Germinal center (tissue), 1 donor: ENCODE measurements at places on chromosomes 12 and 14.

GRCh38 chr14:64296561-64296960, 2.4 kb upstream of the ESR2 start:
- no peak for DNase-seq

DNA sequence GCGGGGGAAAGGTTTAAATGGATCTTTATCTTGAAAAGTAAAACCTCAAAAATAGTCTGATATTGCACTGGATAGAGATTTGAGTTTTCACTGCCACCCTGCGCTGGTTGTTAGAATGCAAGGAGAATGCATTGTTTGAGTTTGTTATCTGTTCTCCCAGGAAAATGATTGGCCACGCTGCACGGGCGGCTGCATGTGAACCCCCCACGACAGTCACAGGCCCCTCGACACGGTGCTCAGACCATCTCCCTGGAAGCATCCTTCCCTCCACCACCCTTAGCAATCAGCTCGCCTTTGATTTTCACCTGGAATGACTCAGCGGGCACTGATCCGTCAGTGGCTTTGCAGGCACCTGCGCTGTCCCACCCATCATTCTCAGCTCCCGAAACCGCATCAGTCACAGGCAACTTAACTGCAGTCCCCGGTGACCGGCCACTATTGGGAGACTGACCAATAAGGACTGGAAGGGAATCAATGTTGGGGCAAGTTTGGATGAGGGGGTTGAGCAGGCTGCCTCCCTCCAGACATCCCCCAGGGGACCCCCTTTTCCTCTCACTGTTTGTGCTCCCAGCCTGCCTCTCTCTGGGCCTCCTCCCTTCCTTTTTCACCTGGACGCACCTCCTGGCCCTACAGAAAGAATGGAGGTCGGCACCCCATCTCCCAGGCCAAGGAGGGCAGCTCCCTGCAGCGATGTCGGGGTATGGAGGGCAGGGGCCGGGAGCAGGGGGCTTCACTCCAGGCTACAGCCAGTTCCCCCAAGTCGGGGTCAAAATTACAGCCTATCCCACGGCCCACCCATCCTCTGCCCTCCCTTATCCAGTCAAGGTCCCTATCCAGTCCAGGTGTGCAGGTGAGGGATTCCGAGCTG, 28.5 kb upstream of the C14orf180 start:
- no peak for DNase-seq

GRCh38 chr12:27343255-27344000, 10.8 kb downstream of the BMAL2 start:
- no peak for DNase-seq

- DNase-seq = no peak
These were observed 9.8 kb downstream of the RAPGEF3 start for GRCh38 chr12:47748899-47749298.

DNA sequence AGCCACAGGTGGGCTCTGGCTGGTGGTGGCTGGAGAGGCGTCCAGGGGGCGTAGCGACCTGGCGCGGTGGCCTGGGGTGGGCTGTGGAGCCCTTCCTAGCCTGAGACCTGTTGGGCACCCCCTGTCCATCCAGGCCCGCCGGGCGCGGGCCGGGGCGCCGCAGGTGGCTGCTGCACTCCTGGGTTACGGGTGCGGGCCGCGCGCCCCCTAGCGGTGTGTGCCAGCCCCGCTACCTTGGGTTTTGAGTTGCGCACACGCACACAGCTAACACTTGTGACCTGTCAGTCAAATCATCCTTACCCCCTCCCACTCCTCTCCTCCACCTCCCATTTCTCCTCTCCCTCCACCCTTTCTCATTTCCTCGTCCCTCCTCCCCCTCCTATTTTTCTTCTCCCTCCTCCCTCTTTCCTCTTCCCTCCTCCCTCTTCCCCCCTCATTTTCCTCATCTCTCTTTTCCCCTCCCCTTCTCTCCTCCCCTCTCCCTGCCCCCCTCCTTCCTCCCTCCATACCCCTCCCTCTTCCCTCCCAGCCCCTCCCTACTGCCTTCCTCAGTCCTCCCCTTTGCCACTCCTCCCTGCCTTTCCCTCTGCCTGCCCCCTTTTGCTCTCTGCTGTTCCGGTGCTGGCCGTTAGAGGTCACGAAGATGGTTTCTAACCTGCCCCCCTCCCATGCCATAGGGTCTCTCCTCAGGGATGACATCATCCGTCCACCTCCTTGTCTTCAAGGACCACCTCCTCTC, 2.3 kb downstream of the MEG3 start:
- DNase-seq = no peak

GRCh38 chr14:32908196-32909084, 30.2 kb upstream of the NPAS3 start:
- no peak for DNase-seq

GRCh38 chr12:32398816-32399369, 465 bp upstream of the FGD4 start:
- no peak for DNase-seq

DNA sequence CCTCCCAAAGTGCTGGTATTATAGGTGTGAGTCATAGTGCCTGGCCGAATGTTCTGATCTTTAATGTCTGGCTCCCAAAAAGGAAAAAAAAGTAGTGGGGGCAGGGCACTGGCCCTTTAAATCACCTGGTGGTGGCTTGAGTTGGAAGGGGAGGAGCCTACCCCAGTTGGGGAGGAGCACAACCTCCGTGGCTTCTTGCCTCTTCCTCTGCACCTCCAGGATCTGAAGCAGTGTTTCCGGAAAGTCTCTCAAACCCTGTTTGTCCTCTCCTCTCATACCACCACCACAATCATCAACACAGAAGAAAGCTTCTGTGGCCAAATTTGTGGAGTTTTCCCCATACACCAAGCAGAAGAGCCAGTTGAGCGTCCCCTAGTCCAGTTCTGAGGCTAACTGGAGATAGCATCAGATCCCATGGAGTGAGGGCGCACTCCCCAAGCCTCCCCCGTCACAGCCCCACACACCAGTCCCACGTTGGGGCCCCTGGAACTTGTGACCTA, 24.3 kb upstream of the RCOR1 start:
- DNase-seq = peak; percentile 58

GRCh38 chr12:124466216-124467128, 100.9 kb downstream of the NCOR2 start:
- DNase-seq = peak; percentile 81

DNA sequence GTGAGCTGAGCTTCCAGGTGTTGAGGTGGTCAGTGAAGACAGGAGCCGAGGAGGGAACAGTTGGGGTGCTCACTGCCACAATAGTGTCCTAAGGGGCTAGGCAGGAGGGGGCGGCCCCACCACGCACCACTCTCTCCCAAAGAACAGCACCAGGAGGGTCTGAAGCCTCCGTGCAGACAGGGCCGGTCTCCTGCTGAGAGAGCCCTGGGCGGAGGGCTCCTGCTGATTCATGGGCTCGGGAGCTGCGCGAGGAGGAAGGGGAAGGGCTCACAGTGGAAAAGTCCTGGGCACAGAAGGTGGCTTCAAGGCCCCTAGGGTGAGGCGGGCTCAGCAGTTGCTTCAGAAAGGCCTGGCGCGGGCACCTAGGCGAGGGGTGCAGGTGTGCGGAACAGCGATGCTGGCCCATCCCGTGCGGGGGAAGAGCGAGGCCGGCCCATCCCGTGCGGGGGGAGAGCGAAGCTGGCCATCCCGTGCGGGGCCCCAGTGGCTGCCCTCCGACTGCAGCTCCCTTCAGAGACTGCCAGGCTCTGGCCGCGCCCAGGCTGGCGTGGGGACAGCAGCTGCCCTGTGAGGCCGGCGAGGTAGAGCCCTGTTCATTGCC, 176.7 kb downstream of the ADGRD1 start:
- no peak for DNase-seq

DNA sequence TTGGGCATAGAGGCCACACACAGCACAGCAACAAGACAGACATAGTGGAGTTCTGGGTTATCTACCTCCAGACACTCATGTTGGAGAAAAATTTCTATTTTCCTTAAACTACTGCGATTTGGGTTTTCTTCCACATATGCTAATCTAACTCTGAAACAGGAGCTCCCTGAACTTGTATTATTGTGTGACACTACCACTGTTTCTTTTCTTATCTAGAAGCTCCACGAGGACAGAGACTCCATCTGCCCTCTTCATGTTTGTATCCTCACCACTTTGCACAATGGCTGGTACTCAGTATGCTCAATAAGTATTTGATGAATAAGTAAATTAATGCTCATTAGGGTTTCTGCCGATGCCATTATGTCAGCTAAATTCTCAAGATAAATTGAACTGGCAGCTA, 218.6 kb downstream of the PAX9 start:
- no peak for DNase-seq

DNA sequence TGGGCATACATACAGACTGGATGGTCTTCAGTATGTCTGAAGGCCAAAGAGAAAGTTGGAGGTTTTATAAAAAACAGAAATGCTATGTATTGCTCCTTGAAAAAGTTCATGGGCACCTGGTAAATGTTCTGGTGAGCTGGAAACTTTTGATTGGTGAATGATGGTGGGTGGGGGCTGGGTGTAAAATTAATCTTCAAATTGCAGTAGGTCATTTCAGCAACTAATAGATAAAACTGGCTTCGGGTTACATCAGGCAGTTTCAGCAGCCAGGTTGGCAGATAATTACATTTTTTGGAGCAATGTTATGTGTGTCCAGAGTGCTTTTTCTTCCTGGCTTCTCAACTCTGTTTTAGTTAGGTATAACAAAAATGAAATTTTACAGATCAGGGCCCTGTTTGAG, 35.3 kb downstream of the SDR9C7 start:
- DNase-seq = no peak

- no peak for DNase-seq
These were observed 283.6 kb downstream of the DPF3 start for GRCh38 chr14:72610096-72610830.

- DNase-seq = peak; percentile 60
These were observed 9.8 kb downstream of the CTDSP2 start for GRCh38 chr12:57836442-57837375.

DNA sequence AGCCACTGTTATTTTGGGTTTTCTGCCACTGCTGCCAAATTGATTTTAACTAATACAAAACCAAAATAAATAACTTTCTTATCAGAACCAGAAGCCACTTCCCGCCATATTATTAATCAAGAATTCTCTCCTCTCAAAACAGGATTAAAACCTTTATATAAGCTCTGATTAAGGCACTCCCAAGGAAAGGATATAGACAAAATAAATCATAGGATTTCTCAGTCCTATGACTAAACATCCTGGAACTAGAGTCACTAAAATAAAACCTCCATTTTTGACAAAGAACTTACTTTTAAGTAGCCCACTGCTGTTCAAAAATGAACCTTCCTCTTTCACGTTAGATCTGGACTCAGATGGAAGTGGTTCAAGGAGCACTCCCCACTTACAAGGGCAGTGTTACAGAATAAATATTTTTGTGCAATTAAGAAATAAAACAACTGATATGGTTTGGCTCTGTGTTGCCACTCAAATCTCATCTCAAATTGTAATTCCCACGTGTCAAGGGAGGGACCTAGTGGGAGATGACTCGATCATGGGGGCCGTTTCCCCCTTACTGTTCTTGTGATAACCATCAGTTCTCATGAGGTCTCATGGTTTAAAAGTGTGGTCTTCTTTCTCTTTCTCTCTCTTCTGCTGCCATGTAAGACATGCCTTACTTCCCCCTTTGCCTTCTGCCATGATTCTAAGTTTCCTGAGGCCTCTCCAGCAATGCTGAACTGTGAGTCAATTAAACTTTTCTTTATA, 26.4 kb downstream of the GXYLT1 start:
- DNase-seq = no peak
